CD4-positive, alpha-beta T cell (primary cell): ENCODE measurements at places on chromosomes 5 and 9.

GRCh38 chr9:120710110-120710981 lies 3.9 kb downstream of the MEGF9 start:
- H3K27ac ChIP-seq = peak overlapping the region; percentile 69
- H3K4me3 ChIP-seq = peak overlapping the region; percentile 38
- no peaks in the 10 kb centered on the region for H3K36me3 ChIP-seq
- no peaks in the 10 kb centered on the region for H3K27me3 ChIP-seq
- DNase-seq = no peak

DNA sequence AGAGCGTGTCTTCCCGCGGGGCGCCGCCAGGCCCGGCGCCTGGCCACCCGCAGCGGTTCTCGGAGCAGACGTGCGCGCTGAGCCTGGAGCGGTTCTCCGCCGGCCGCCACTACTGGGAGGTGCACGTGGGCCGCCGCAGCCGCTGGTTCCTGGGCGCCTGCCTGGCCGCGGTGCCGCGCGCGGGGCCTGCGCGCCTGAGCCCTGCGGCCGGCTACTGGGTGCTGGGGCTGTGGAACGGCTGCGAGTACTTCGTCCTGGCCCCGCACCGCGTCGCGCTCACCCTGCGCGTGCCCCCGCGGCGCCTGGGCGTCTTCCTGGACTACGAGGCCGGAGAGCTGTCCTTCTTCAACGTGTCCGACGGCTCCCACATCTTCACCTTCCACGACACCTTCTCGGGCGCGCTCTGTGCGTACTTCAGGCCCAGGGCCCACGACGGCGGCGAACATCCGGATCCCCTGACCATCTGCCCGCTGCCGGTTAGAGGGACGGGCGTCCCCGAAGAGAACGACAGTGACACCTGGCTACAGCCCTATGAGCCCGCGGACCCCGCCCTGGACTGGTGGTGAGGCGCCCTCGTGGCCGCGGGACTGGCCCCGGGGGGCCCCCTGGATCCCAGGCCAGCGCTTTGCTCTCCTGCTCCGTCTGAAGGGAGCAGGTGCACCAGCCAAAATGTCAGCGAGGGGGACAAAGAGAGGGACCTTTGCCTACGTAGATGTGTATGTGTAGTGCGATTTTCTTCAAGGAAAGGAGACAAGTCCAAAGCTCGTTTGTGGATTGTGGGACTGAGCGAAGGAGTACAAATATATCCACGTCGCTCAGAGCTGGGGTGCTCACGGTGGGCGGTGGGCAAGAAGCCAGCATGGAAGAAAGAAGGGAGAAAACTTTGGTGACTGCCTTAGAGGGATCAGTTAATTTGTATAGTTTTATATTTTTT lies 19.5 kb downstream of the BTNL9 start:
- H3K27me3 ChIP-seq = peaks cover 52% of the 10 kb centered on the region
- no peaks in the 10 kb centered on the region for H3K36me3 ChIP-seq
- DNase-seq = no peak
- H3K4me3 ChIP-seq = no peak overlapping the region

DNA sequence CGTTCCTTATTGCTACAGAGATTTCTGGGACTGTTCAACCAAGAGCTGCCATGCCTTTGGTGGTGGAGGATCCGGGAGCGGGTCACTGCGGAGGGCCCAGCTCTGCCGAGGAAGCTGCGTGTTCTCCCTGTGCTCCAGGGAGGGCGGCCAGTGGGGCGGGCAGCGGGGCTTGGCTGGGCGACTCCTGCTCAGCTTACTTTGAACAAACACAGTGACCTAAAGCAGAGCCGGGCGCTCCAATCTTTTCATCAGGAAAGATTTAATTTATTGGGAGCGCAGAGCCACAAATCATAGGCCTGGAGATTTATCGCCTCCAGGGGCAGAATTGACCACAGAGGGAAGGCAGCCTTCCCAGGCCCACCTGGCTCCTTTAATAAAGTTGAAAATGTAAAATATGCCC lies 27.7 kb downstream of the LHX3 start:
- DNase-seq = no peak
- no peaks in the 10 kb centered on the region for H3K36me3 ChIP-seq
- H3K27me3 ChIP-seq = no peaks in the 10 kb centered on the region
- no peak overlapping the region for H3K4me3 ChIP-seq
- H3K27ac ChIP-seq = no peak overlapping the region

- no peaks in the 10 kb centered on the region for H3K27me3 ChIP-seq
- H3K36me3 ChIP-seq = no peaks in the 10 kb centered on the region
- H3K4me1 ChIP-seq = no peaks in the 10 kb centered on the region
- no peak overlapping the region for H3K27ac ChIP-seq
Observed at GRCh38 chr9:38286766-38287165, 105.7 kb upstream of the ALDH1B1 start.

- no peak overlapping the region for H3K4me3 ChIP-seq
- no peaks in the 10 kb centered on the region for H3K36me3 ChIP-seq
- no peaks in the 10 kb centered on the region for H3K27me3 ChIP-seq
- no peak overlapping the region for H3K27ac ChIP-seq
Observed at GRCh38 chr5:42057254-42057690, 132.2 kb downstream of the FBXO4 start.

DNA sequence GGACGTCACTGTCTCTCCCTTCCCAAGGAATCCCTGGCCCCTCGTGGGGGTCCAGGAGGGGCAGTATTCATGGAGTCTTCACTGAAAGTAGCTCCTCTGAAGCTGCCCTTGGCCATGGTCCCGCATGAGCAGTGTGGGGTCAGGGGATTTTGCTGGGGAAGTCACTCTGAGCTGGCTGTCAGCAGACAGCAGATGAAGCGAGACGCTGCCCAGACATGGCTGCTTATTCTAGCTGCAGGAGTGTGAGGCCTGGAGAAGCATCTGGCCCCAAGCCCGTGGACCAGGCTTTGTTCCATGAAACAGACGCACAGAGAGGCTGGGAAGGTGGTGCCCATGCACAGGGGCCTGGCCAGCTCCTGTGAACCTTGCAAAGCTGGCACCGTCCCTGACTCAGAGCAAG lies 21.5 kb upstream of the ASS1 start:
- no peaks in the 10 kb centered on the region for H3K4me1 ChIP-seq
- H3K27ac ChIP-seq = no peak overlapping the region
- H3K36me3 ChIP-seq = no peaks in the 10 kb centered on the region
- H3K27me3 ChIP-seq = no peaks in the 10 kb centered on the region

DNA sequence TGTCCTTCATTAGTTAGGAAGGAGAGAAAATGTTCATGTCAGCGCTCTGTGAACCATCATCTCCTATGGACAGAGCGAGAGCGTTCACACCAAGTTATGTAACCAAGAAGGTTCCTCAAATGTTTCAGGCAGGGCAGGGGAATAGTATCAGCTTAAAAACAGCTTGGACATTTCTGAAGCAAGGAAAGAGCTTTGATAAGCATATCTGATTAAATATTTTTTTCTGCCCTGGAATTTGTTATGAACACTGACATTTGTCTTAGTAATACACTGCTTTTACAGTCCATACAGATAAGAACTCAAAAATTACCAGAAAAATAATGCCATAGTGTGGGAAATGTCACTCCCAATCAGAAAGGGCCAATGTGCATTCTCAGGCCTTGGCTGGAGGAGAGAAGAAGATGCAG lies 66.3 kb upstream of the LIFR start:
- DNase-seq = no peak
- no peak overlapping the region for H3K4me3 ChIP-seq
- H3K4me1 ChIP-seq = no peaks in the 10 kb centered on the region
- no peak overlapping the region for H3K27ac ChIP-seq
- H3K27me3 ChIP-seq = no peaks in the 10 kb centered on the region

DNA sequence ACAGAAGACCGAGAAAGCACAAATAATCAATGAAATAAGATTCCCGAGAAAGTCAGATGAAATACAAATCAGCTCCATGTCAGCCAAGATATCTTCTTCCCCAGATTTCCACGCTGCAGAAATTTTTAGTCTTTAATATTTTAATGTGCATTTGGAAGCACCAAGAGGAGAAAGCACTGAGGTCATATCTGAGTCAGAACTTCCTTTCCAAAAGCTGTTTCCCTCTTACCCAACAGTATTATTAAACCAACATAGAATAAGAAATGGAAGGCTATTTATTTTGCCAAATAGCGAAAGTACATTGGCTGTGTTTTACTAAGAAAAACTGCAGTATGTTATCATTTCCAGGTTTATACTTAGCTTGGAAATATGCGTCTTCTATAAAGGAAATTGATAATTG lies 772.1 kb upstream of the CDH9 start:
- H3K4me1 ChIP-seq = no peaks in the 10 kb centered on the region
- no peak overlapping the region for H3K27ac ChIP-seq
- H3K4me3 ChIP-seq = no peak overlapping the region
- no peaks in the 10 kb centered on the region for H3K36me3 ChIP-seq

- no peaks in the 10 kb centered on the region for H3K4me1 ChIP-seq
- H3K27ac ChIP-seq = no peak overlapping the region
- no peaks in the 10 kb centered on the region for H3K36me3 ChIP-seq
- no peak for DNase-seq
- no peaks in the 10 kb centered on the region for H3K27me3 ChIP-seq
Observed at GRCh38 chr5:153780876-153781705, 257.6 kb downstream of the FAM114A2 start.

GRCh38 chr5:99023330-99023729 lies 94.5 kb upstream of the CHD1 start:
- H3K4me3 ChIP-seq = no peak overlapping the region
- no peaks in the 10 kb centered on the region for H3K36me3 ChIP-seq
- peaks cover 14% of the 10 kb centered on the region for H3K4me1 ChIP-seq
- H3K27ac ChIP-seq = no peak overlapping the region

- H3K4me3 ChIP-seq = no peak overlapping the region
- H3K4me1 ChIP-seq = peaks cover 8% of the 10 kb centered on the region
- no peaks in the 10 kb centered on the region for H3K27me3 ChIP-seq
- H3K36me3 ChIP-seq = no peaks in the 10 kb centered on the region
Observed at GRCh38 chr9:73116031-73116430, 35.6 kb upstream of the ANXA1 start.

DNA sequence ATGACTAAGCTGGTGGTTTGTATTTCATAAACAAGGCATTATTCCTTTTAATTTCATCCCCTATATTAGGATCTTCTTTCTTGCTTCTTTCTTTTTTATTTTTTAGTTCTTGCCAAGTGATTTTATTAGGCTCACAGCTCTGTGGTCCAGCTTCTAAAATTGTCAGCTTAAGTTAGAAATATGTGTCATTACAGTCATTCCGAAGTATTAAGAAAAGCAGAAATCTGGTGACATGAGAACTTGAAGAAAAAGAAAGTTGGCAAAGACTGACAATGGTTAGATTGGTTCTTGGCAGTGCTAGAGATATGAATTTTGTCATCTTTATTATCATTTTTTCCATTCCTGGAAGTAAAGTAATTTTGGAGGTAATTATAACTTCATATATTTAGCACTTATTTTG lies 166.5 kb upstream of the PRR16 start:
- DNase-seq = no peak
- H3K4me3 ChIP-seq = no peak overlapping the region
- H3K36me3 ChIP-seq = no peaks in the 10 kb centered on the region
- no peak overlapping the region for H3K27ac ChIP-seq
- H3K27me3 ChIP-seq = no peaks in the 10 kb centered on the region

- no peak overlapping the region for H3K27ac ChIP-seq
- no peaks in the 10 kb centered on the region for H3K27me3 ChIP-seq
- peaks cover 12% of the 10 kb centered on the region for H3K36me3 ChIP-seq
- DNase-seq = no peak
Observed at GRCh38 chr5:40733434-40733833, 22.3 kb downstream of the TTC33 start.

DNA sequence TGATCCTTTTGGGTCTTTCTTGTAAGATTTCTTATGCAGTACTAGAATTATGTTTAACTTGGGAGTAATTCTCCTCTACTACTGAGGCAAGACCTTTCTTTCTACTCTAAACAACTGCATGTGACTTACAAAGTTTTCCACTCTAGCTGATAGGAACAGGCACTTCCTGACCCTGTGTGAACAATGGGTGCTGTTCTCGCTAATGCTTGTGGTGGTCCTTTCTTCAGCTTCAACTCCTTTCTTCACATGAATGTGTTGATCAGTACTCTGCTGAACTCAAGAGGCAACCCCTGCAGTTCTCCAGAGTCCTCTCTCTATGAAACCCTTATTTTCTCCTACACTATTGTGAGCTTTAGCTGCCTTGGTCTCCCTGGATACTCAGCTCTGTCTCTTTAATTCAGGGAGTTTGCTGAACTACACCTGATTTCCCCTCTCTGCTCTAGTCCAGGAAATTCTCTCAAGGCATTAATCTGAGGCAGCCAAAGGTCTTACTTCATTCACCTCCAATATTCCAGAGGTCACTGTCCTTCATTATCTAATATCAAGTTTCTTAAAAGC lies 484.6 kb upstream of the PIK3R1 start:
- no peak for DNase-seq
- peaks cover 4% of the 10 kb centered on the region for H3K27me3 ChIP-seq
- H3K4me3 ChIP-seq = no peak overlapping the region
- no peaks in the 10 kb centered on the region for H3K4me1 ChIP-seq
- H3K27ac ChIP-seq = no peak overlapping the region
- no peaks in the 10 kb centered on the region for H3K36me3 ChIP-seq

DNA sequence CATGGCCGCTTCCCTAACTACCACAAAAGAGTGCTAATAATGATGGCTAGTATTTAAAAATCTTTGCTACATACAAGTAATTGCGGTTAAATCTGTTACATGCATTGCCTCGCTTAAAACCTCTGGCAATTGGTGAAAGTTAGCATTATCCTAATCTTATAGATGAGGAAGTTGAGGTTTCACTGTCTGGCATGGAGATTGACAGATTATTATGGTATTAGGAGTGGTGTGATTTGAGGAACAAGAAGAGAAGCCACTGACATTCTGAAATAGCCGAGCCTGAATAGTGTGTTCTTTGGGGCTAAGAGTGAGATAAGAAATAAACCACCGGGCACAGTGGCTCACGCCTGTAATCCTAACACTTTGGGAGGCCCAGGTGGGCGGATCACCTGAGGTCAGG lies 45.3 kb upstream of the DPYSL3 start:
- no peaks in the 10 kb centered on the region for H3K4me1 ChIP-seq
- no peak overlapping the region for H3K4me3 ChIP-seq
- H3K36me3 ChIP-seq = no peaks in the 10 kb centered on the region
- DNase-seq = no peak
- no peak overlapping the region for H3K27ac ChIP-seq

- H3K27ac ChIP-seq = no peak overlapping the region
- no peaks in the 10 kb centered on the region for H3K4me1 ChIP-seq
- DNase-seq = no peak
- H3K27me3 ChIP-seq = peaks cover 8% of the 10 kb centered on the region
- no peaks in the 10 kb centered on the region for H3K36me3 ChIP-seq
- H3K4me3 ChIP-seq = no peak overlapping the region
Observed at GRCh38 chr9:126036881-126037291, 289.7 kb downstream of the PBX3 start.

- DNase-seq = no peak
- H3K4me3 ChIP-seq = no peak overlapping the region
- H3K36me3 ChIP-seq = no peaks in the 10 kb centered on the region
- H3K4me1 ChIP-seq = no peaks in the 10 kb centered on the region
- H3K27me3 ChIP-seq = no peaks in the 10 kb centered on the region
- no peak overlapping the region for H3K27ac ChIP-seq
Observed at GRCh38 chr9:137365552-137366444, 57.2 kb downstream of the EXD3 start.
